ENCODE measurements at places on chromosomes 6 and 20.

DNA sequence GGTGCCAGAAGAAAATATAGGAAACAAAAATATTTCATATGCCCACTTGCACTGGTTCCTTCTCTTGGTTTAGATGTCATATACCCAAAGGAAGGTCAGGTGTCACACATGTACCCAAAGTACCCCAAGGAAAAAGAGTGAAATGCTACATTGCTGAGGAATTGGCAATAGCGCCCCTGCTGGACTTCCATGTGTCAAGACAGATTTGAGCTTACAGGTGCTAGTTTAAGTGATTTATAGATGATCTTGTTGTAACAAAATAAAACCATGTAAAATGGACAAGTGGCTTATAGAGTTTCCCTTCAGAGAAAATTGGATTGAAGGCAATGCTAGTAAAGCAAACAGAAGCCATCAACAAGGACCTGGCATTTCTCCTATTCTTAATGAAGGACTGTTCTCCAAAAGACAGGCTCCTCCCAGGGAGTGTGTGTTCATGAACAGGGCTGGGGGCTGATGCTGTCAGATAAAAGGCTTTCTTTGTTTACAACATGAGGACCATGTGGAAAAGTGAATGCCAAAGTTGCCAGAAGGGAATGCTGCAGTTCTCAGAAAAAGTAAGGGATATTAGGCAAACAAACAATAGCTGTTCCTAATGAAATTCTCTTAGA lies 64.3 kb upstream of the PAK5 start:
- peak; percentile 44 for DNase-seq

DNA sequence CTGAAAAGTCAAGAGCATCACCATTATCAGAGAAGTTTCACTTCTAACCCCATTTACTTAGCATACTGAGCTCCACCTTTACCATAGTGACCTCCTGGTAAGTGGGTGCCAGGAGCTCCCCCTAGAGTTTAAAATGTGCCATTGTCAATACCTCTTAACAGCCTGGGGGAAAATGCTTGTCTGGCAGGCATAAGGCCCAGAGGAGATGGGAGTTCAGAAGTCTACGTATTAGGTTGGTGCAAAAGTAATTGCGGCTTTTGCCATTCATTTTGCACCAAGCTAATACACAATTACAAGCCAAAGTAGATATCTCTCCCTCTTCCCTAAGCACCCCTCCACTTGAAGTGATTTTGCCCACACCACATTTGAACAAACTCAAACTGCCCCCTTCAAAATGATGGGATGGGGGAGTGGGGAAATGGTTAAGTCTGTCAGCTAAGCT lies 919.0 kb downstream of the KIF16B start:
- DNase-seq = peak; percentile 63

DNA sequence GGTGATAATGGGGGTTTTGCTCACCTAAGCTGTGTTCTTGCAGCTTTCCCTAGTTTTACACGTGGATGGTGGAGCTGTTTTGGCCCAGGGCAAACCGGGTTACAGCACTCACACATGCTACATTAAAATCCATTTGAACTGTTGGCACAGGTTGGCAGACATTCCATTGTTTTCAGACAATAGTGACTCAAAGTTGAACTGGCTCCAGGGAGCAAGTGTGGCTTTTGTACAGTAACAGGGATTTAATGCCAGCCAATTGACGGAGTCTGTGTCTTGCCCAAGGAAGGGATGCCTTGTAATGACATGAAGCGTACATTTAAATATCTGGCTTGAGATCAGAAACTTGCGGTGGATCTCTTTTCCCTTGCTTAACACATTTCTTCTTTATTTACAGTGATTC lies 183.1 kb downstream of the DTNBP1 start:
- DNase-seq = no peak

- no peak for DNase-seq
Measured at GRCh38 chr6:104472021-104472901, 387.5 kb downstream of the HACE1 start.

GRCh38 chr6:161265975-161266374 lies 7.9 kb downstream of the AGPAT4 start:
- DNase-seq = no peak

- DNase-seq = no peak
Measured at GRCh38 chr20:56949318-56949717, 317.1 kb downstream of the BMP7 start.

DNA sequence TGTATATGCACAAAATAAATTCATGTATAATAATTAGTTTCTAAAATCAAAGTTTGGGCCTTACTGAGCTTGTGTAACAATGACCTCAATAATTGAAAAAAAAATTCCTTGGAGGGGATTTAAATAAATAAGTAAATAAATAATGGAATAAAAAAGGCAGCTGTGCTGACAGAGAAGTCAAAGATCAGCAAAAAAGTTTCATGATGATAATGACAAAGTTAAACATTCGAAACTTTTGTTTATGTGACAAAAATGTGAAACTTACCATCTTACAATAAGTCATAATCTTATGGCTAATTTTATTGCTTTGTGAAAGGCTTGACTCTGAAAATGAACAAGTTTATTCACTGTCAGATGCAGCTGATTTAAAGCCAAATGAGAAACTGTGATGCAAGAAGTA lies 3.1 kb upstream of the TTK start:
- DNase-seq = no peak

DNA sequence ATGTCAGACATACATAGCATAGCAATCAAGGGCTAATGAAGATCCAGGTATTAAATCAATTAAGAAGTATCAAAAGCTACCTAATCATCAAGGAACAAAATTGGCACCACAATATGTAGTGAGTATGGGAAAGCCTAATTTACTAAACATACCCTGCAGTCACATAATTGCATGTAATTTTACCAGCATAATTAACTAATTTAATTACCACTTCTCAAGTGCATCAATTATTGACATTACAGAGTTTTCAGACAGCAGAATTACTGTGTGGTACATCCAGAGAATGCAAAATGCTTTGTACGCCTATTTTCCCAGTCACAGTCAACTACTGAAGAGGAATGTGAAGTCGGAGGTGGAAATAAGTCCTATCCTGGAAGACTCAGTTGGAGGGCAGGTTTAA lies 279.0 kb upstream of the ID4 start:
- no peak for DNase-seq

- DNase-seq = no peak
Measured at GRCh38 chr6:127900935-127901334, at the start of gene THEMIS. Gene THEMIS, minus strand, starts transcription at chr6:127901058. Its CDS starts 126 bp downstream, at chr6:127900932.

DNA sequence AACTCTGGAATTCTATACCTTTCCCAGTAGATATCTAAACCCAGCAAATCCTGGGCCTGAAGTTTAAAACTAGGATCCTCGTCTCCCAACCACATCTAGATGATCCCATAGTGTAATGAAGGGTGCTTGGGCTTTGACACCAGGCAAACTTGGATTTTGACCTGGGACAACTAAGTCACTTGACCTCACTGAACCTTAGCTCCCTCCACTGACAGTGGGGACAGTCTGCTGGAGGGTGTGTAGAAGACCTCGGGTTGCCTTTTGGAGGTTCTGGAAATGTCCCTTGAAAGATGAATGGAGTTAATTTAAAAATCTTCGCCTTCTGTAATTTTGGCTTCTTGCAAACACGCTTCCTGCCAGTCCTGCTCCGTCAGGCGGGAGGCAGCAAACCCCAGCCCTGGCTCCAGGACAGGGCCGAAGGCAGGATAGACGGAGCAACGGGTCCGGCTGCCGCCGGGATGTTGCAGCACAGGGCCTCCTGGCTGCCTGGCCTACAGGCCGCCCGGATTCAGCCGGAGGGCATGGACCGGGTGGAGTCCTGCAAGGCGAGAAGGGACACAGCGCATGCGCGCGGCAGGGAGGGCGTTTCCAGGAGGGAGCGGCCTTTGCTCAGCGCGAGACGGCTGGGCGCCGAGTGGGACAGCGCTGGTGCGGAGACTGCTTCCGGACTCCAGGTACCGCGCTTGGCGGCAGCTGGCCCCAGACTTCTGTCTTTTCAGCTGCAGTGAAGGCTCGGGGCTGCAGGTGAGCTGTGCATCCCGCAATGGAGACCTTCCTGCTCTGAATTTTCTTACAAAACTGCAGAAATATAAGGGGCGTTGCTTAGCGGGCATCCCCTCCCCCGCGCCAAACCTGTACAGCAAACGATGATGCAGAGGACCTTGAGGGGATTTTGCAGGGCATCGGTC lies at the start of gene TMEM14A:
Gene TMEM14A, plus strand, starts transcription at position 612 of the 908 bp plus-strand sequence. CDS start 5,990 bp downstream, outside the sequence.
- DNase-seq = peak; percentile 73

DNA sequence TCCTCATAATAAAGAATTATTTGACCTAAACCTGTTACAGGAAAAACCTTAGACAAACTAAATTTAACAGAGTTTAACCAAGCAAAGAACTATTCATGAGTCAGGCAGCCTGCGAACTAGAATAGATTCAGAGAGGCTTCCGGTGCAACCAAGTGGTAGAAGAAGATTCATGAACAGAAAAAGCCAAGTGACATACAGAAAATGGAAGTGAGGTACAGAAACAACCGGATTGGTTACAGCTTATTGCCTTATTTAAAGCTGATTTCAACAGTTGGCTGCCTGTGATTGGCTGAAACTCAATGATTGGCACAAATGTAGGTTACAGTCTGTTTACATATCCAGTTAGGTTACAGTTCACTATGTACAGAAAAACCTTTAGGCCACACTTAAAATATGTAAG lies 10.1 kb downstream of the PPP1R3G start:
- no peak for DNase-seq

GRCh38 chr6:13396241-13396792 lies 68.0 kb upstream of the TBC1D7 start:
- DNase-seq = no peak

- DNase-seq = no peak
Measured at GRCh38 chr6:112802144-112802543, 455.0 kb downstream of the RFPL4B start.

DNA sequence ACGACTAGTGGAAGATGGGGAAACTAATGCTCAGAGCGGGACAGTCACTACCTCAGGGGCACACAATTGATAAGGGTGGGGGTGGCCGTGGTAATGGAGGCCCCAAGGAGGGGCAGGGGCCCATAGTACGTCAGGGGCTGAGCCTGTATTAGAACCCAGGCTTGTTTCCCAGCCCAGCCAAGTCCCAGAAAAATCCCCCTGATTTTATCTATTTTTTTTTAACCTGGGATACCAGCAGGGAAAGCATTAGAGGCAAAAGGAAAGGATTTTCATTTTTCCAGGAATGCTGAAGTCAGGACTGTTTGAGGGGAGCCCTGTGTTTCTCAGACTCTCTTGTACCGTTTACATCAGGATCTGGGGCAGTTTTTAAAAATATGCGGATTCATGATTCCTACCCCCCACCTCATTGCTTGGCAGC lies 382 bp downstream of the MYH7B start:
- DNase-seq = no peak

- no peak for DNase-seq
Measured at GRCh38 chr6:169556758-169557548, 144.9 kb downstream of the WDR27 start.

GRCh38 chr6:147058786-147059385 lies 145.3 kb upstream of the STXBP5 start:
- DNase-seq = no peak

- DNase-seq = no peak
Measured at GRCh38 chr6:135519348-135519747, 21.8 kb upstream of the AHI1 start.

- DNase-seq = no peak
Measured at GRCh38 chr6:88662163-88662580, 301.2 kb downstream of the RNGTT start.

- DNase-seq = no peak
Measured at GRCh38 chr6:139549561-139550070, 175.2 kb upstream of the CITED2 start.

DNA sequence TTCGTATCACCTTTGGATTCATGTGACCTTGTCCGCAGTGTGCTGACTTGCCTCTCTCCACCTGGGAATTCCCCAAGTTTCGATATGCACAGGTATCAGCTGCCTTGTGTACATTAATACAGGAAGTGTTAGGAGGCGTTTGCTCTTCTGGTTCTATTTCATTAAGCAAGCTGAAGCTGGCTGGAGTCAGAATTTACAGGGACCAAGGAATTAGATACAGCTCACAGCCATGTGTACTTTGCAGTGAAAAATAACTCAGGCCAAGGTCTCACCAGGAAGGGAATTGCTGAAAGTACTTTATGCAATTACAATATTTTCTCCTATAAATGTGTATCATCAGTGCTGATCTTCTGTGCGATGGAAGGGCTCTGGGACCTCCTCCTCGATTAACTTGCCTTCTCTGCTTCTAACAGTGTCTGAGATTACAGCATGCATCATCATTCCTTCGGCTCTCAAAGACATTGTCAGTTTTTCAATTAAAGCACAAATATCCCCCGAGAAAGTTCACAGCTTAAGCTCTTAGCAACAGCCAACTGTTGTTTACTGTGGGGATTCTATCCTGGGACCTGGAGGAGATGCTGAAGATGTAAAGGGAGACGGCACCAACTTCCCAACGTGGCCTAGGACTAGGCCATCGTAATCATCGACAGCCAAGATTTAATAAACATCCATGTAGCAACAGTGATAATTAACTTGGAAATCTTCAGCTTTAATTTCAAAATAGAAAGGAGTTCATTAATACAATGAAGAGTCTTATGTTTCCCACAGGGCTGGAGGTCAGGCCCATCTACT lies 13.8 kb upstream of the TIAM2 start:
- DNase-seq = no peak

GRCh38 chr20:50175938-50176933 lies 14.4 kb upstream of the CEBPB start:
- no peak for DNase-seq

DNA sequence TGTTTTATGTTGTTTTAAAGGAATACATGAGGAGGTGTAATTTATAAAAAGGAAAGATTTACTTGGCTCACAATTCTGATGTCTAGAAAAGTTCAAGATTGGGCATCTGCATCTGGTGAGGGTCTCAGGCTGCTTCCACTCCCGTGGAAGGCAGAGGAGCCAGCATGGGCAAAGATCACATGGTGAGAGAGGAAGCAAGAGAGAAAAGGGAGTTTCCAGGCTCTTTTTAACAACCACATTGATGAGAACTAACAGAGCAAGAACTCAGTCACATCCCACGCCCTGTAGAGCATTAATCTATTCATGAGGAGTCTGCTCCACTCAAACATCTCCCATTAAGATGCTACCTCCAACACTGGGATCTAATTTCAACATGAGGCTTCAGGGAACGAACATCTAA lies 1666.3 kb downstream of the HACE1 start:
- DNase-seq = no peak

- DNase-seq = peak; percentile 51
Measured at GRCh38 chr6:89035252-89036101, 45.1 kb upstream of the PNRC1 start.

GRCh38 chr20:37392441-37393195 lies 46.7 kb downstream of the SRC start:
- no peak for DNase-seq

Measured in NCI-H446 treated with DMSO at 0.1 percent for 48 hours (cell line).